ENCODE measurements at places on chromosomes 7 and 10.

DNA sequence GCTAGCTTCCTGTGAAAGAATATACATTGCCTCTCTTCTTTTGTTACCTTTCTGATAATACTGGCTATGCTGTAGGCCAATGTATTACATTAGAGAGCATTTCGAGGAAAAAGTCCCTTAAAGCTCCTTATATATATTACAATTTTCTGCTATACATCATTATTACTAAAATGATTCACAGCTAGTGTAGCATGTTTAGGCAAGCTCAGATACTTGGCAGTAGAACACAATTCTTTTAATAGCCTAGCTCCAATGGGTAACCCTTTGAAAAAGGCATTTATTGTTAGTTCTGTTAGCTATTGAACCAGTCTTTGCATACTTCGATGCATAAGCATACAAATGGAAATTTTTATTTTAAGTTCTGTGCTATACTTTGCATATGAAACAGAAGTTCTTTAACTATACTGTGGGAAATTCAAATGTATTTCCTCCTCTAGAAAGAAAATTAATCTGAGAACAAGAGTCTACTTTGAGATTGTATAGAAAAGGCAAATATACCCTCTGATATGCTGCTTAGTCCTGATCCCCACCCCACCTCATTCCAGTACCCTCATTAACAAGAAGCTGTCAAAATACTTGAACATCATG, 55.6 kb upstream of the SKAP2 start:
- no peak for DNase-seq

- DNase-seq: no peak
Observed at GRCh38 chr7:7119729-7120128, 62.6 kb upstream of the C1GALT1 start.

DNA sequence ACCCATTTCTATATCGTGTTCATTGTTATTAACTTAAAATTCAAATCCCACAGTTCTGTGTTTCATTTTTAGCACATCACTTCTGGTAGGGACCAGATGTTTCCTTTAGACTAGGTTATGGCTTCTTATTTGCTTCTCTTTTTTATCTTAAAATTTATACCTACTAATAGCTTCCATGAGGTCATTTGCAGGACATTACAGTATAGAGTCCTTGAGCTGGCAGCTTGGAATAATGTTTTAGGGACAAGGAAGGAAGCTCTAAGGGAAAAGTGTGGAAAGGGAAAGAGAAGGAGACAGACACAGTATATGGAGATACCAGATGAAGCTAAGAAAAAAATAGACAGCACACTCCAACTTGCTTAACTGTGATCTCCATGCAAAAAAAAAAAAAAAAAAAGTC, 48.8 kb upstream of the CD36 start:
- no peak for DNase-seq

DNA sequence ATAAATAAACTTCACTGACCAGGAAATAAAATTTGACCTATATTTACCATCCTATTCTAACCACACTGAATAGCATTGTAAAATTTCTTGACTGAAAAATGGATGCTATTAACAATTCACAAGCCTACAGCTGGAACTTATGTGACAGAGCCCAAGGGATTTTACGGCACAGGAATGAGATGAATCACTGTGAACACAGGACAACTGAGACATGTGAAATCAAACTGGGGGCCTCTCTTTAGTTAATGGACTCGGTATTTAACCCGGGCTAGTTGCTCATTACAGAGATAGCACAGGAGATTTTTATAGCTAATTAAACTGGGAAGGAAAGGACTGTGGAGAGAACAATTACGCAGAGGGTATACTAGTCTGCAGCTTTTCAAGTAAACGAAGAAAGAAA, 100.6 kb downstream of the MICU1 start:
- DNase-seq: no peak

DNA sequence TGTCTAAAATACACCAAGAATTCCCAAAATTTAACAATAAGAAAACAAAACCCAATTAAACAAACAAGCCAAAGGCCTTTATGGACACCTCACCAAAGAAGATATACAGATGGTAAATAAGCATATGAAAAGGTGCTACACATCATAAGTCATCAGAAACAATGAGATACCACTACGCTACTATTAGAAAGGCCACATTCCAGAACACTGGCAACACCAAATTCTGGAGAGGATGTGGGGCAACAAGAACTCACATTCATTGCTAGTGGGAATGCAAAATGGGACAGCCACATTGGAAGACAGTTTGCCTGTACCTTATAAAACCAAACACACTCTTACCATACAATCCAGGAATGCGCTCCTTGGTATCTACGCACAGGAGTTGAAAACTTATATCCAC, 291.4 kb downstream of the TNS3 start:
- DNase-seq: no peak

GRCh38 chr7:79084423-79084822, 369.0 kb downstream of the MAGI2 start:
- DNase-seq: no peak

GRCh38 chr10:5014936-5015335, 11.3 kb upstream of the AKR1C2 start:
- DNase-seq: no peak
